Cerebellar nuclear complex (tissue), 1 donor: ENCODE measurements at places on chromosomes 1 and 21.

- DNase-seq, result no peak
Measured at GRCh38 chr1:29280409-29281131, 44.2 kb downstream of the PTPRU start.

DNA sequence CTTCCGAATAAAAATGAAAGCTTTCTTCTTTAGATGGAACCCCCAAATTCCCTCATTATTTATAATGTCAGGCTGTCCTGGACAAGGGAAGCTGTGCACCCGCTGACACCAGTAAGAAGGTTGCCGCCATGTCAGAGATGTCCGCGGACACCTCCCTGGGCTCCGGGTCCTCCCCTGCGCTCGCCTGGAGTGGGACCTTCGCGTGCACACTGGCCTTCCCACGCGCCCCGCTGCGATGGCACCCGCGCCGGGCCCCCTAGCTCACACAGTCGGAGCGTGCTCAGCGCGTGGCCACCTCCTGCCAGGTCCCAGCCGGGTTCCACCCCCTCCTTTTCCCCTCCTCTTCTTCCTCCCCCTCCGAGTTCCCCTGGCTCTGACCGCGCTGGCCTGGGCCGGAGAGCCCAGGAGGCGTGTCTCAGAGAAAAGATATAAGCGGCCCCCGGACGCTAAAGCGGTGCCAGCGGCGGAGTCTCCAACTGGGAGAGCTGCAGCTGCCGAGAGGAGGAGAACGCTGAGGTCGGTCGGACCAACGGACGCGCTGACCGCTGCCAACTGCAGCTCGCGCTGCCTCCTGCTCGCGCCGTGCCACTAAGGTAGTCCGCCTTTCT is at the start of gene G0S2:
Gene G0S2 (plus strand): TSS at position 456 of the 608 bp plus-strand sequence. CDS start 273 bp downstream, outside the sequence.
- DNase-seq, result no peak

DNA sequence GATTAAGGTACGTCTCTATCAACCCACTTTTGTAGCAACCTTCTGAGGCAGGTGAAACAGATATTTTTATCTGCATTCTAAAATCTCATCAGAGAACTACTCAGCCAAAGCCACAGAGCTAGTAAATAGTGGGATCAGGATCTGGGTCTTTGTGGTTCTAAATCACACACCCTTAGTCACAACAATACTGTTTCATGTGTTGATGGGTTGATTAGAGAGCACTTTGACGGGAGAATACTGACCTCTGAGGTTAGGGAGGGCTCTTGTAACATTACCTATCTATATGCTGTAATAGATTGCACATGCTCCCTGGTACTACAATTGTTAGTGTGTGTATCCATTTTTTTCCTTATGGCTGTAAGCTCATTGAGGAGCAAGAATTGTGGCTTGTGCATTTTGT is 45.5 kb upstream of the CCDC190 start:
- DNase-seq, result no peak

GRCh38 chr1:246875041-246876026 is 56.4 kb downstream of the AHCTF1 start:
- no peak for DNase-seq

GRCh38 chr21:34942911-34943310 is 106.2 kb downstream of the RUNX1 start:
- DNase-seq, result no peak

- no peak for DNase-seq
Measured at GRCh38 chr1:147834181-147834580, 68.4 kb upstream of the GJA8 start.

DNA sequence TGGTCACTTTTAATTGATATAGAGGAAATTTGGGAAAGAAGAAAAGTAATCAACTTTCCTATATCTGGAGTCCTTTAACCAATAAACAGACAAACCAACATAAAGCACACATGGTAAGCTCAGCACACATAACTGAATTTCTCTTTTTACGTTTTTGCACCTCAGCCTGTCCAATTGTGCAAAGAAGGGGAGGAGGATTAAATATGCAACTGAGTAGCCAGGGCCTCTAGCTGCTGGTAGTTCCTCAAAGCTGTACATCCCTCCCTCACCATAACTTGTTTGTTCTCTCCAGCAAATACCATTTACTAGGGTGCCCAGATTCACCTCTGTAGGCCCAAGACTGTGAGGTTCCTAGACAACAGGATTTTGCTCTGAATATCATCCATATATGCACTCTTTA is 25.4 kb downstream of the ST6GALNAC5 start:
- no peak for DNase-seq

DNA sequence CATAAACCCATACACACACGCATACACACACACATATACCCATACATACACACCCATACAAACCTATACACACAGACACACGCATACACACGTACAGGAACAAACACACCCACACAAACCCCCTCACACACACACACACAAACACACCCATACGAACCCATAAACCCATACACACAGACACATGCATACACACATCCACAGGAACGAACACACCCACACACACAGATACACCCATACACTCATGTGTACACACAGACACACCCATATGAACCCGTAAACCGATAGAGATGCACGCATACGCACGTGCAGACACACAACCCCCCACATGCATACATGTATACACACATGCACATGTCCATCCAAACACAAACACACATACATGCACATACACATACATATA is 9.5 kb downstream of the WNT9A start:
- DNase-seq, result no peak

DNA sequence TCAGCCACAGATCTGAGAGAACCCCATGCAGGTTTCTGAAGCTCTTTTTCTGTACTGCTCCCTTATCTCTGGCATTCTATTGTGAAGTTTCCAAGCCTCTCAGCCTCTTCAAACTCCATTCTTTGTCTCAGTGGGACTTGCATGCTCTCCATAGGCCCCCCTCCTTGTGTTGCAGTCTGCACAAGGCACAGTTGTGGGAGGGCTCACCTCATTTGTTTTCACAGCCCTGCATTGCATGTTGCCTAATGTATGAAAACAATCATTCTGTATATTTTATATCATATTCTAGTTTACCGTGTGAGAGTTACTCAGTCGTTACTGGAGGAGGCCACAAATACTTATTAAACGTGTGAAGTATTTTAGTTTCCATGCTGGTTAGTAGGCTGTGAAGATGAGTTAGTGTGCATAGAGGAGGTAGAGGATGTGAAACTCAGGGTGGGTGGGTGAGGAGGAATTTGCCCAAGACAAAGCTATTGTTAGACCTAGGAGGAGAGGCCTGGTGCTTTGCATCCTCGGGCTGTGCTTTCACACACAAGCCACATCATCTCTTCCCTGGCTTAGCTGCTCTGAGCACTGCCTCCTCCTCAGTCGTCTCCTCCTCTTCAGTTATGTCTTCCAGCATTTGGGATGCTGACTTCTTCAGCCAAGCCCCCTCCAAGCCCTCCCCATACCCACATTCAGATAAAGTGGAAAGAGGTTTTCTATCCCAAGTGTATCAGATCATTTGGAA is 7.8 kb upstream of the CHI3L2 start:
- no peak for DNase-seq

GRCh38 chr1:207140536-207140935 is 36.5 kb downstream of the C4BPA start:
- no peak for DNase-seq

GRCh38 chr1:231603598-231604275 is 22.9 kb upstream of the DISC1 start:
- DNase-seq, result peak; percentile 0

- DNase-seq, result no peak
Measured at GRCh38 chr1:116329524-116330341, 43.3 kb upstream of the ATP1A1 start.

GRCh38 chr1:178379807-178380206 is 117.0 kb downstream of the CLEC20A start:
- DNase-seq, result no peak

GRCh38 chr1:81852961-81853360 is 52.2 kb downstream of the ADGRL2 start:
- DNase-seq, result no peak

DNA sequence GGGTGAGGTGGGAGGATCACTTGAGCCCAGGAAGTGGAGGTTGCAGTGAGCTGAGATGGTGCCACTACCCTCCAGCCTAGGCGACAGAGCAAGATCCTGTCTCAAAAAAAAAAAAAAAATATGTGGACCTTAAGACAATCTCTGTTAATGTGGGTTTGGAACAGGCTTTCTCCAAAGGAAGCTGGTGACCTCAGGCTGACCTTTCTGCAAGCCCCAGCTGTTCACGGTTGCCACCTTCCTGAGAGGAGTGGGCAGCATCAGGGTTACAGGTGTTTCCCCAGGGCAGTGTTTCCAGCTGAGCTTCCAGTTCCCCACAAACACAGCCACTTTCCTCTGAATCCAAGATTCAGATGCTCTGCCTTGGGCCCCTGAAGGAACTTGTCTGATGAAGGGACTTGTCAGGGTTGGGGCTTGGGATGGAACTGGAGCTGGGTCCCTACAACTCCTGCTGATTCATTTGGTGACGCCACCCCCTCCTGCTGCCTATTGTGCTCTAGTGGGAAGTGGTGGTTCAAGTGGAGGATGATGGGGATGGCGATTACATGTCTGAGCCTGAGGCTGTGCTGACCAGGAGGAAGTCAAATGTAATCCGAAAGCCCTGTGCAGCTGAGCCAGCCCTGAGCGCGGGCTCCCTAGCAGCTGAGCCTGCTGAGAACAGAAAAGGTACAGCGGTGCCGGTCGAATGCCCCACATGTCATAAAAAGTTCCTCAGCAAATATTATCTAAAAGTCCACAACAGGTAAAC is 1.9 kb downstream of the ZBTB48 start:
- no peak for DNase-seq

GRCh38 chr1:236009191-236009590 is 55.7 kb downstream of the NID1 start:
- DNase-seq, result no peak

DNA sequence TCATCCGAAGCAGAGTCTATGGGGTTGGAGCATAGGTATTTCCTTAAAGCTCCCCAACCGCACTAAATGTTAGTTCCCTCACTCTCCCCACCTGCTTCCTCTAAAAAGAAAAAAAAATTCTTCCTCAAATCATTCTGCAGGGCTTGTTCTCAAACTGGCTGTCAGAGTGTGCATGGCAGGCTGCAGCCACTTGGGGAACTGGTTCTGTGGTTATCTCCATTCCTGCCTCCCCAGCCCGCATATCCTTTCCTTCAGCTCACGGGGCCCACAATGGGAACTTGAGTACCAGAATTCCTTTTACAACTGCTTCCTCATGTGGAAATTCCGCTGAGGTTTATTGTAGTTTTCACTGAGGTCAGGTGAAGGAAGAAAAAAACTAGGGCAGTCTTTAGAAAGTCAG is 159.2 kb downstream of the PIGK start:
- no peak for DNase-seq

DNA sequence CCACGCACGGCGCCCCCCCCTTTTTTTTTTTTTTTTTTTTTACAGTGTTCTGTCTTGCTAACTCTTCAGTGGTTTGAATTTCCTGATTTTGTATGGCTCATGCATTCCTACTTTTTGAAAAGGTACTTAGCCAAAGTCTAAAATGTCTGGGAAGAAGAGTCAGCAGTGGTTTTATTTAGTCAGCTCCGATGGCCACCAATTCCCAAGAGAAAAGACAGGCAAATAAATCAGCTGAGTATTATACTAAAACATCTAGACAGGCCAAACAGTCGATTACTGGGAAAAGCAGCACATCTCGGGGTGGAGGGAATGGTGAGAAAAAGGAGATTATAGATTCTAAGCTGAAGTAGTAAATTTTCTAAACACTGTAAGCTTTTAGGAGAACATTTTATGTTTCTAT is 192.5 kb upstream of the ZRANB2 start:
- DNase-seq, result no peak

DNA sequence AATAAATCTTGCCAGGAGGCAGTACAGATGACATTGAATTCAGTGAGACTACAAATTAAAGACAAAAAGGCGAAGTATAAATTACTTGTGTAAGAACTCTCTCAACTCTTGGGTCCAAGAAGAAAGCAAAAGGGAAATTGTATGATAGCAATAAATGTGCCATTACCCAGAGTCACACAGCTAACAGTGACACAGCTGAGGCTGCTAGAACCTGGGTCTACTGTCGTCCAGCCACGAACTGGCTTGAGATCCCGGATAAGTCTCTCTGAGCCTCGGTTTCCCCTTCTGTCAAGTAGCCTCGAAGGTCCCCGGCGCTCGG is 362 bp upstream of the ROR1 start:
- no peak for DNase-seq

DNA sequence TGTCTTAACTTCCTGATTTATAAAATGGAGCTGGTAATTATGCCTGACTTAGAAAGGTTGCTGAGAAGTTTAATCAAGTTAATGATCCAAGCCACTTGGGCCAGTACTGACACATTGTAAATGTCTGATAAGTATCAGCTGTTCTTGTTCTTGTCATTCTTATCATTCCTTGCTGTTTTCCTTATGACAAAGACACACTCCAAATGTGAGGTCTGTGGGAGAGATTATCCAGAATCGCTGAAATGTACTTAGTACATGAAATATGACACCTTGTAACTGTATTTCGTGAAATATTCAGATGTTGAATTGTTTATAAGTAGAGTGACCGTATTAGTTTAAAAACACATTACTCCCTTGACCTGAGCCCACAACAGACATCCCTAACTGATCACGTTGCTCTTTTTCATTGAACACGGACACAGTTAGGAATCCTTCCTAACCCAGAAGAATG is 6.1 kb downstream of the AADACL4 start:
- DNase-seq, result no peak

DNA sequence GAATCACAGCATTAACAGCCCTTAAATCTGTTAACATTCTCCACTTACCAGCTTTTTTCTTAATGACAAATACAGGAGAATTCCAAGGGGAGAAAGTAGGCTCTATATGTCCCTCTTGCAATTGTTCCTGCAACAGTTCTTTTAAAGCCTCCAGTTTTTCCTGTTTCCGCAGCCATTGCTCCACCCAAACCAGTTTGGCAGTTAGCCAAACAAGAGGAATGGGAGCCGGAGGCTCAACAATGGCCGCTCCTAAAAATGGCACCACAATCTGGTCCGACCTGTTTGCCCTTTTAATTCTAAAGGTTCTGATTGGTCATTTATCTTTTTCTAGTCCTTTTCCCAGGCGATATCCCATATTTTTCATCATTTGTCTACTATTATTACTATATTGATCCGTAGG is 14.0 kb upstream of the L1TD1 start:
- DNase-seq, result no peak

- no peak for DNase-seq
Measured at GRCh38 chr1:82920418-82921248, 1078.3 kb downstream of the TTLL7 start.

- DNase-seq, result no peak
Measured at GRCh38 chr1:44776730-44777068, 1.4 kb downstream of the RPS8 start.

GRCh38 chr1:184608581-184608980 is 146.1 kb downstream of the EDEM3 start:
- DNase-seq, result no peak

DNA sequence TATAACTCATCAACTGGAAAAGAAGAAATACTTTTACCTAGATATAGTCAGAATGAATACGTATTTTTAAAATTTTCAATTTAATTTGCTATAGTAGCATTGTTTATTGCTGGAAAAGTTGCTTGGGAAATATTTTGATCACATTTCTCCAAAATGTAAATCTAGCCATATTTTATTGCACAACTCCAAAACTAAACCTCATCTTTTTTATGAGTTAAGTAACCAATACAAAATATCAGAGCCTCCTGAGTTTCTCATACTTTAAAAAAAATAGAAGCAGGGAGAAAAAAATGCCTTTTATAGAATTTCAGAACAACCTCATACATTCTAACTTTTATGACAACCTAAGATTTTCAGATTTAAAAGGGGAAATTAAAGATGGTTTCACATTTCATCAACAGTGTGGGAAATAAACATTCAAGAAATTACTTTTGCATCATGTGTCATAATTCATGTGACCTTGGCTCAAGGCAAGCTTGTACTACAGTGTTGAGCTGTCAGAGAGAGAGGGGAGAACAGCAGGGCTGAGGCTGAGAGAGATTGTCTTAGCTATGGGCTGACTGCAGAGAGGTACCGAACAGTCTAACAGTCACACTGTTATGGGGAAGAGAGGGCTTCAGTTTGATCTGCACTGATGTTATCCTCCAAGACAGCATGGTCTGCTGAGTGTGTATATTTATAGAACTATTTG is 519.0 kb downstream of the LTN1 start:
- DNase-seq, result no peak
